ENCODE measurements at places on chromosomes 4 and X.

GRCh38 chr4:75950213-75950815, 9.5 kb upstream of the NAAA start:
- no peak for DNase-seq

- no peak for DNase-seq
Observed at GRCh38 chrX:79704325-79704724, 310.2 kb upstream of the TBX22 start.

DNA sequence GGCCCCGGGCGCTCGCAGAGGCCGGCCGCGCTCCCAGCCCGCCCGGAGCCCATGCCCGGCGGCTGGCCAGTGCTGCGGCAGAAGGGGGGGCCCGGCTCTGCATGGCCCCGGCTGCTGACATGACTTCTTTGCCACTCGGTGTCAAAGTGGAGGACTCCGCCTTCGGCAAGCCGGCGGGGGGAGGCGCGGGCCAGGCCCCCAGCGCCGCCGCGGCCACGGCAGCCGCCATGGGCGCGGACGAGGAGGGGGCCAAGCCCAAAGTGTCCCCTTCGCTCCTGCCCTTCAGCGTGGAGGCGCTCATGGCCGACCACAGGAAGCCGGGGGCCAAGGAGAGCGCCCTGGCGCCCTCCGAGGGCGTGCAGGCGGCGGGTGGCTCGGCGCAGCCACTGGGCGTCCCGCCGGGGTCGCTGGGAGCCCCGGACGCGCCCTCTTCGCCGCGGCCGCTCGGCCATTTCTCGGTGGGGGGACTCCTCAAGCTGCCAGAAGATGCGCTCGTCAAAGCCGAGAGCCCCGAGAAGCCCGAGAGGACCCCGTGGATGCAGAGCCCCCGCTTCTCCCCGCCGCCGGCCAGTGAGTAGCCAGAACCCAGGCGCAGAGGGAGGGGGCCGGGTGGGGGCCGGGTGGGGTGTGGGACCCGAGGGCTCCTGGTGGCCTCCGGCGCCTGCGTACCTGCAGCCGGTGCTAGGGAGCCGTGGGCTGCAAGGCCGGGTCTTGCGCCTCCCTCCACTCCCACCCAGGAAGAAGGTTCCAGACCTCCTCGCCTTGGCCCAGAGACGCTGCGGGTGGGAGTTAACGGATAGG, 534 bp downstream of the MSX1 start:
- DNase-seq = no peak

DNA sequence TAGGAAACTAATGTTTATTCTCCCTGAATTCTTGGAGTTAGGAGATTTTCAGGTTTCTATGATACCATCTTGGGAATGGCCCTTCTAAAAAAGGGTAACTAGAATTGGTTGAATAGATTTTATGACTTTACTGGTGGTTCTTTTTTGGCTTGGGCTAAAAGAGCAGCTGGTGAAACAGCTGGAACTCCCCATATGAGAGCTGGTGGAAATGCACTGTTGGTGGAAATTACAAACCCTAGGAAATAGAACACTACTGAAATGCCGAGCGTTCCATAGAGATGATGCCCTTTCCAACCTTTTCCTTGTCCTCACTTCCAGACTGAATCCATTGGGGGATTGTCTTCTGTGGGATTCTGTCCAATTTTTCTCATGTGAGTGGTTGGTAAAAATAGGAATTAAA, 139.5 kb downstream of the STIM2 start:
- DNase-seq = no peak

DNA sequence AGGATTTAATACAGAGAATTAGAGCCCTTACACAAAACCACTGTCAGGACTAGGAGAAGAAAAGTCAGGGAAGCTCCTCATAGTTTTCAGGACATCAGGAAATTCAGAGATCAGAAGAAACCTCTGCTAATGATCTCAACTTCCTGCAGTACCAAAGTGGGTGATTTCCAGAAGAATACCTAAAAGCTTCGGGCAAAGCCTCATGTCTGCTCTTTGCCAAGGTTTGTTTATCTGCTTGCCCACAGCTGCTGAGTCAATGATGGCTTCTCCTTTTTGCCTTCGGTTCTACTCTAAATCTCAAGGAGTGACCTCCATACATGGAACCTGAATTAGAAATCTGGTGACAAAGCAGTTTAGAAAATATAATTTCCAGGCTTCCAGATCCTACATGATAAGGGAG, 68.4 kb downstream of the USP38 start:
- no peak for DNase-seq

DNA sequence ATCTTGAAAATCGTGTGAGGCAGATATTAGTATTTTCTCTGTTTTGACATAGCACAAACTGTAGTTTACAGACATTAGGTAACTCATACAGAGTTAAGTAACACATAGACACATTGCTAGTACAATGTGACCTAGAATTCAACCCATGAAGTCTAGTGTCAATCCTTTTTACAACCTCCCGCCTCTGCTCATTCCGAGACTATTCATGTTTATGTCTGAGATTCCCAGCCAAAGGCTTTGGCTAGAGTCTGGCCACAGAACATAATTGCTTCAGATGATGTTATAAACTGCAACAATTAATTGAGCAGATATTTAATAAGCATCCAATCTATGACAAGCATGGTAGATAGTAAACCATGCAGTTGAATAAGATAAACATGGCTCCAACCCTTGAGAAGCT, 841.0 kb downstream of the STIM2 start:
- no peak for DNase-seq

DNA sequence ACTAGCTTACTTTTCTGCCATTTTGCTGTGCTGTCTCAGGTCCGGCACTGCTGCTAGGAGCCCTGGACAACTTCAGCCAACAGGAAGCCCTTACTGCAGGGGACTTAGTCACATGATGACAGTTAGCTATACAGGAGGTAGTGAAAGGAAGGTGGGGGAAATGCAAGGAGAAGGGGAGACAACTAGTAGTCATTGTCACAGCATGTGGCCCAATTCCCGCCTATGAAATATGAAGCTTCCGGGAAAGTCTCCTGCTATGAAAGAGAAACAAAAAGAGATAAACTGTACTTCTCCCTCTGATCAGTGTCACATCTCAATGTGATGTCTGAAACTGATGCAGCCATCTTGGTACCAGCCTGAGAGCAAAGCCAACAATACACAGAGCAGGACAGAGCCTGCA, 71.6 kb downstream of the AMELX start:
- DNase-seq = no peak

DNA sequence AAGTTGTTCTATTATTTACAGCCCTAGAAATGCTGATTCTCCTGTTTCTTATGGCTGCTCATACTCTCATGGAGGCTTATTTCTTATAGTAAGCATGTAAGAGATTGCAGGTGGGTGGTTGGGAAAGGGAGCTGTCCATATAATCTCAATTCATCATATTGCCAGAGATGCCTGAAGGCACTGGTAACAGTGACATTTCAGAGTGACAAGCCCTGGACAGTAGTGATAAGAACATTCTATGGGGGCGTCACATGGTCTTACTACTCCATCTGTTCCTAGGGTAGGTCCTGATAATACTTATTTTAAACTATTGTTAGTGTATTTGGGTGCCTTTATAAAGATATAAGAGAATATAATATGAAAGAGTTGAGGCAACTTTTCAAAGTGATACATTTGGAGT, 171.5 kb downstream of the CFAP299 start:
- no peak for DNase-seq

DNA sequence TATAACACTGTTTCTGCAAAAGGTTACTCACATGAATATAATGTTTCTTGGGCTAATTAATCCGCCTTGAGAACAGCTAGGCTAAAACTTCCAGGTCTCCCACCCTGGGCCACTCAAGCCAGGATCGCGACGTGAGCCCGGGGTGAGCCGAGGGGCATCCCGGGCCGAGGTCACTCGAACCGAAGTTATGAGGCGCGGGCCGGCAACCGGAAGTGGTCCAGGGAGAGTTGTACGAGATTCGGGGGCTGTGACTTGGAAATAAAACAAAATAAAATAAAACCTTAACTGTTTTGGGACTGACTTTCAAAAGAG, 317 bp downstream of the CMC4 start:
- DNase-seq = no peak

- no peak for DNase-seq
Observed at GRCh38 chr4:124804584-124804983, 92.1 kb upstream of the ANKRD50 start.

GRCh38 chrX:123230798-123231197, 46.7 kb downstream of the GRIA3 start:
- DNase-seq = no peak

DNA sequence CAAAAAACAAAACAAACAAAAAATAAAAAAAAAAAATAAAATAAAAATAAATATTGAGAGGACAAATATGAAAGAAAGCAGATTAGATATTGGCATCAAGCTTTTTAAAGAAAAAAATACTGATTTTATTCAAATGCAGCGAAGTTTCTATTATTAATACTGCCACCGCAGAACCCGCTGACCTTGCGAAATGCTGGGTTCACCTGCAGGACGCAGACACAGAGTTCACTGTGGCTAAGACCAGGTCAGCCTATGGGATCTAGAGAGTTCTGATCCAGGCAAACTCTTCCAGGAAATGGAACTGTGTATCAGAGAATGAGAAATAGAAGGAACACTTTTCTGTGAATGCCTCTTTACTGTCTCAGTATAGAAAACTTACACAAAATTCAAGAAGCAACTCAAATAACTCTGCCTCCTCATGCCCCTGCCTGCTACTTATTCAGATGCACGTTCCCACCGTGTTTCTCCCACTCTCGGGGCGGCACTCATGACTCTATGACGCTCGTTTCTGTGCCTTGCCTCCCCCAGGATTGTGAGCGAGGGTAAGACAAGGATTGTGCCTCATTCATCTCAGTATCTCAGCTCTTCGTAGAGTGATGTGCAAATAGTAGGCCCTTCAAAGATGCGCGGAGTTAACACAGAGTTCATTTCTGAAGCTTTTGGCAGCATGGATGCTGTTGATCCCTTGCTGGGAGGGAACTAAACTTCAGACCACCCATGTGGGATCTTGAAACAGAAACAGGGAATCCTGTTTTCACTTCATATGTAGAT, 44.1 kb upstream of the TLR3 start:
- DNase-seq = no peak

- DNase-seq = no peak
Observed at GRCh38 chr4:54103190-54103574, 3.2 kb downstream of the GSX2 start.

Data from activated CD4-positive, alpha-beta T cell treated with anti-CD3 and anti-CD28 coated beads, Interleukin-2, amount 50 U/mL, for 24 hours (primary cell).